ENCODE measurements at places on chromosomes 13 and 19. TPM values are rescaled to one million over a fixed set of nuclear protein-coding genes. Genes with fewer than 3 reads are reported as not detected.
A peak's percentile ranks its signal among the peaks of the same experiment; 100 is the strongest.

The GARIN5A gene
- 5.1 TPM for polyA plus RNA-seq

GRCh38 chr13:25267715-25268114 is 19.6 kb downstream of the MTMR6 start:
- DNase-seq = no peak

DNA sequence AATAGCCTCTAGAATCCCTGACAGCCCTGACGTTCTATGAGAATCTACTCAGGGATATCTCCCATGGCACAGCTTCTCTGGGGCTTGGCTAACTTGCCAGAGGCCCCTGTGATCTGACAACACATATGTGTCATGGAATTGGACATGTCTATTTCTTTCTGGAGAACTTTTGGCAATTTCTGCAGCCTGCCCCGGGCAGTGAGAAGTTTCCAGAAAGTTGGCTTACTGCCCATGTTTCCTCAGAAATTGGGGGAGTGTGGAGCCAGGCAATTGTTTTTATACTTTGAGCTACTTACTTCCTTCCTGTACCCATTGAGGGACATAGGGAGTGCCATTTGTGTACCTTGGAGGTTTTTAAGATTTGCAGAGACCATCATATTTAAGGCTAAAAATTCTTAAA is 98.9 kb downstream of the FLT1 start:
- no peak for DNase-seq

DNA sequence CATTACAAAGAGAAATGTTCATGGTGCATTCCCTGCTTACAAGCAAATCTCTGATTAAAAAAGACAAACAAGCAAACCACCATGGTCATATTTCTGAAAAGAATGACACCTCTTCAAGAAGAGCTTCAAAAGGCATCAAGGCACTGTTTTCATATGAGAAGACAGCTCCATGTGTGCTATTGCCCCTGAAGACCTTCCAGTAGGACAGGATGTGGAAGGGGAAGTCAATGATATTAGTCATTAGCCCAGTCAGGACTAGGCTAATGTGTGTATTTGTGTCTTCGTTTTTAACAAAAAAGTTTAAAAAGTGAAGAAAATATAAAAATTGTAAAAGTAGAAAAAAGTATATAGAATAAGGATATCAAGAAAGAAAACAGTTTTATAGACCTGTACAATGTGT is 534.7 kb upstream of the ARGLU1 start:
- DNase-seq = no peak

DNA sequence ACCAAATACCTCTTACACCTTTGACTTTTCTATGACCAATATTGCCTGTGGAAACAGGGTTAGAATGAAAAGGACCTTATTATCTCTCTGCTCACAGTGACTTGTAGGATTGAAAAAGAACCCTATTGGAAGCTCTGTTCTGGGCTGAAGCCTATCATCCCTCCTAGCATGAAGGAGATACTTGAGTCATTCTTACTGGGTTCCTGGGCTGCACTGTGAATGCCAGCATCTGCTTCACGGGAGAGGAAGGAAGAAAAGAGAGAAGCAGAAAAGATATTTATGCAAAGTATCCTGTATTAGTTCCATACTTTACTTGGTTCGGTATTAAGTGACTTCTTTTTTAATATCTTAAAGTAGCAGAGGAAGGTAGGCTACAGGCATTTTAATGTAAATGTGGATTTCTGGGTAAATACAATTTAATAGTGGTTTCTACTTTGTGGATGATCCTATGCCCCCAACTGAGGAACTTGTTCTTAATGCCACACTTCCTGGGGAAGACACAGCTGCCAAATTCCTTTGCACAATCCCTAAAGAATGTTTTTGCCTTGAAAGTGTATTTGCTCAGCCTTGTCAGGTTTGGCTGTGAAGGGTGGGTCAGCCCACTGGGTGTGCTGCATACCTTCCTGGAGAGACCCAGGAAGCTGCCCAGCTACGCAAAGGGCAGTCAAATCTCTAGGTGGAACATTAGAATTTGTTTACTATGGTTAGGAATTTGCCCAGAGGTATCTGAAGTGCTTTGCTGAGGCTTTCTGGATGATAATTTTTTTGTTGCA is 13.7 kb upstream of the SCEL start:
- no peak for DNase-seq

DNA sequence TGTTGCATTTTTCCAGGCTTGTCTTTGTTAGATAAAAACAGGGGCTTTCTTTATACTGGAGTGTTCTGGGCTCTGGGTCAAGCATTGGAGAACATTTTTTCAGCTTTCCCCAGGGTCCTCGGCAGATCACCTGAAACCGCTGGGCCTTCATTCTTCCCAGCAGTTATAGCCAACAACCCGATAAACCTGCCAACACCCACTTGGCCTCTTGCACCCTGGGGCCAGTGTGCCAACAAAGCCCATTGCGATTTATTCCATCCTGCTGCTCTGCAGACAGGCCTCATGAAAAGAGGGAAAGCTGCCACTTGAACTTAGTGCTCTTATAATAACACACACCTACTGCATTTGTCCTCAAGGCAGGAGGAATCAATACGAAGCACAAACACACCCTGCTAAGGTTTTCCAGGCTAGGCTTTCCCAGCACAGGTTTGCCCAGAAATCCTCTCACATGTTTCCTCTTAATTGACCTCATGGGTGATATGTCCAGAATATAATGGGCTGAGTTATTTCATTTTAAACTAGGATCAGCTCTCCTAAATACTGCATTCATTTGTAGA is 669.3 kb downstream of the LIG4 start:
- no peak for DNase-seq

GRCh38 chr13:99015606-99016490 is 38.0 kb upstream of the DOCK9 start:
- no peak for DNase-seq

- no peak for DNase-seq
Observed at GRCh38 chr13:67042556-67042955, 187.6 kb downstream of the PCDH9 start.

DNA sequence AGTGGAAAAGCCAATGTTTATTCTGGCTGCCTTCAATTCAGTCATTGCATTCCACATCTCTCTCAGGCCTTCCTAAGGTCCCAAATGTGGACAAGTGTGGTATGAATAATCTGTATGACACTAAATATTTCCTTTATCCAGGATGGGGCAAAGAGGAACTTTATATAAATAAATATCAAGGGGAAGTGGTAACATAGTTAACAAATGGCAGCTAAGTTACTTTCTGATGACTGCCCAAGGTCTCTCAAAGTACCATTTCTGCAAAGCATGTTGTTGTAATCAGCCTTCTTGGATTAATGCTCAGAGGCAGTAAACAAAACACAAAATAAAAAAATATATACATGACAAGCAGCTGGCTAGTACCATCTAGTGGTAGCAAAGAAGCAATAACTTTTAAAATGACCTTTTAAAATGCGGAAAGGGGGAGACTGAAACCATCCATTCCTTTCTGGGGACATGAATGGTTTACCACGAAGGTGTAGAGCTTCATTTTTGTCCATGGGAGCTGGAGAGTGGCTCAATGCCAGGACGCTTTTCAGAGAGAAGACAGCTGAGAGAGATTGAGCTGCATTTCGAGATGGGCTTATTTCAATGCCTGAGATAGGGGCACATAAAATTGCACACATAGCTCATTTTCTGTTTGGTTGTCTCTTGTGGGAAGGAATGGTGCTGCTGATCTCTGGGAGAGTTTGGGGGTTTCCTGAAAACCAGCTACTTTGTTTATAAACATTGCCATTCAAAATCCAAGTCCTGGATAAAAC is 259.2 kb downstream of the RFC3 start:
- peak; percentile 19 for DNase-seq

The ACER1 gene
- 0.23 TPM for polyA plus RNA-seq

The ERFL gene
- 0.22 TPM for polyA plus RNA-seq

- DNase-seq = no peak
Observed at GRCh38 chr13:35894636-35895035, 236.5 kb downstream of the DCLK1 start.

The CNMD gene
- 9.1 TPM for polyA plus RNA-seq

The NCAN gene
- 0.09 TPM for polyA plus RNA-seq

The IL4I1 gene
- 2.1 TPM for polyA plus RNA-seq

The ZNF582 gene
- 10.2 TPM for polyA plus RNA-seq

GRCh38 chr19:35712567-35713505 is 5.0 kb upstream of the KMT2B start:
- DNase-seq = no peak

DNA sequence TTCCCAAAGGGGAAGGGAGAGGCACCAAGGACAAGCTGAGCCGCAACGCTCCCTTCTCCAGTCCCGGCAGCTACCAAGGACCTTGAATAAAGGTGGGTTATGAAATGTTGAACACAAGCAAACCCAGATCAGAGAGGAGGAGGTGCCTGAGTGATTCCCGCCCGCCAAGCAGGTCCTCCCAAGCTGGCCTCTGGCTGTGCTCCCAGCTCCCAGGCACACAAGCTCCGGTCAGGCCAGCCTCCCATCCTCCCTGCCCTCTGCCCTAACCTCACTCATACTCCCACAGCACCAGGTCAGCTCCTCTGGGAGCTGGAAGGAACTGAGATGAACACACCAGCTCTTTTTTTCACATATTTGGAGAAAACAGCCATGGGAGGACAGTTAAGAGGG is 3.7 kb downstream of the NAPA start:
- DNase-seq = no peak

The CYP4F11 gene
- not detected for polyA plus RNA-seq

GRCh38 chr13:94308832-94309231 is 170.7 kb downstream of the DCT start:
- DNase-seq = no peak

- no peak for DNase-seq
Observed at GRCh38 chr13:62524061-62524460, 1108.4 kb upstream of the PCDH20 start.

GRCh38 chr13:94331281-94331680 is 148.2 kb downstream of the DCT start:
- DNase-seq = no peak

The SCN1B gene
- 0.69 TPM for polyA plus RNA-seq

DNA sequence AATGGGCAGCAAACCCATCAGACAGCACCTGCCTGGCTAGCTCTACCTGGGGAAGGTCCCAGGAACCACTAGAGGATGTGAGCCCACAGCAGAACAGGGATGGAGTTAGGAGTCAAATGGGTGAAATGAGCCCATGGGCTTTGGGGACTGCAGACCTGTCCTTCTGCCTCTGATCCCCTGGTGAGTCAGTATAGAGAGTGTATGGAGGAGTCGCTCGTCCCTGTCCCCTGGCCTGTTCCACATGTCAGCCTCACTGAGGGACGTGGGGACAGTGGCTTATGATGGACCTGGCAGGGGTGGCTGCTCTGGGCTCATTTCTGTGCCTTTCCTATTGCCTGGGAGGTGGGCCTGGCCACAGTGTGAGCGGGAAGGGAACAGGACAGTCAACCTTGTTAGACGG is 4.0 kb downstream of the CEACAM1 start:
- no peak for DNase-seq

DNA sequence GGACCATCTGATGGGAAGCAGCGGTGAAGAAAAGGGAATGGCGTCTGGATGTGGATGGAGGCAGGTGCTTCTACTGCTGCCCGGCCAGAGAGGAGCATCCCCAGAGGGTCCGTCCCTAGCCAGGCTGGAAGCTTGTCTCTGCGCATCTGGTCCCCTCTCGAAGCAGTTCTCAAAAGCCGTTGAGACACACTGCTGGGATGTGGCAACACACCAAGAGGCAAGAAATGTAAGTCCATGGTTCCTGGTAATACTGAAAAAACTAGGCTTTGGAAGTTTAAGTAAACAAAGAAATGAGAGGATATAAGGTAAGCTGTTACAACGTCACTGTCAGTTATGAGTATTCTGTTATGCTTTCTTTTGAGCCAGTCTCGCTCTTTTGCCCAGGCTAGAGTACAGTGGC is 15.1 kb upstream of the FFAR2 start:
- no peak for DNase-seq

DNA sequence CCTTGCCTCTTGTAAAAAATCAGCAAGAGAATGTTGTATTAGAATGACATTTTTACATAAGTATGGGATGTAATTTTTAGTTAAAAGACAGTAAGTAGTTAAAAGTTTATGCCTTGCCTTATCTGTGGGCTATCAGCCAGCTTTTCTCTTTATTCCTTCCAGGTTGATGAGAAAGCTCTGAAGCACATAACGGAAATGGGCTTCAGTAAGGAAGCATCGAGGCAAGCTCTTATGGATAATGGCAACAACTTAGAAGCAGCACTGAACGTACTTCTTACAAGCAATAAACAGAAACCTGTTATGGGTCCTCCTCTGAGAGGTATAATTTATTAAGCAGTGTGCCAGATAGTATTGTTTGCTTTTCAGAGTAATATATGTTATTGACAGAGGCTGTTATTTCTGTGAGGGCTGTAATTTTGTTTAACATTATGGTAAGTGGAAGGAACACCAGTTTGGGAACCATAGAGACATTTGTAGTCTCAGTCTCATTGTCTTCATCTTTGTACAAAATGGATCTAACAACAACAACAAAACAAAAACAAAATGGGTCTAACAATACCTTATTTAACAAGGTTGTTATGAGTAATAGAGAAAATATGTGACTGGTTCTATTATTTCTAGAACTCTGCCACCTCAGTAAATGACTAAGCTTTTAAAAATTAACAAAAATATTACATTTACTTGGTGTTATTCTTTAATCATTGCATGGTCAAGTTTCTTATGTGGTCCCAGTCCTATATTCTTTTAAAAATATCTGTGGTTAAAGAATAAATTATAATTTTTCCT is 112.8 kb downstream of the TDRD3 start:
- no peak for DNase-seq

The VN1R4 gene
- not detected for polyA plus RNA-seq

DNA sequence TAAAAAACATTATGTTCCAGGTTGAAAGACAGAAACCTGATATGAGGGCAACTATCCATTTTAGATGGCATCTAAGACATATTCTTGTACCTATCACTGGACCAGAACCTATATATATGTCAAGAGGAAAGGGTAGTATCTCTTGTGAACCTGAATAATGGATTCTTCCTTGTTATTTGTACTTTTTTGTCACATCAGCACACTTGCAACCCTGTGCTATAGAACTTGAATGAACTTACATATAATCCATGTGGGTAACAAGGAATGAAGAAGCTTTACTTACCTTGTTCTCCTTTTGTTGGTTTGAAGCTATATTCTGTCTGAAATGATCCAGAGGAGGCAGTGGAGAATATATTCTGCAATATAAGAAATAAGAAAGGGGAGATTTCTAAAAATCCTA is 483.7 kb upstream of the ATXN8OS start:
- no peak for DNase-seq

The PSG1 gene
- not detected for polyA plus RNA-seq

DNA sequence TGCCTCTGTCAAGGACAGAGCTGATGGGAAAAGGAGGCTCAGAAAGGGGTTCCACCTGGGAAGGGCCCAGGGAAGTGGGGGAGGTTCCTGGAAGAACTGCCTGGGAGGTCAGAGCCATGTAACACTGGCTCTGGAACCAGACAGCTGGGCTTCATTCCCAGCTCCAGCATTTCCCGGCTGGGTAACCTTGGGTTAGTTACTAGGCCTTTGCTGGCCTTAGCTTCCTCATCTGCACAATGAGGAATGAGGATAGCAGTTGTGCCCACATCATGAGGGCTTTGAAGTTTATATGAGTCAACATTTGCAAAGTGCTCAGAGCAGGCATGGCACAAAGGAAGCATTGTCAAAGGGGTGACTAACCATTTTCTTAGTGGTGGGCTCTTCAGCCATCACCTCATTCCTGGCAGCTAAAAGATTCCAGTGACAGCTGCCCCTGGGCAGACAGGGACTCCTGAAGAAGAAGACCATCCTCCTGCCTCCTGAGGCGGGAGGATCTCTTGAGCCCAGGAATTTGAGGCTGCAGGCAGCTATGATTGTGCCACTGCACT is 1.7 kb upstream of the DNAJB1 start:
- no peak for DNase-seq
